ENCODE measurements at places on chromosomes 7 and 10.

DNA sequence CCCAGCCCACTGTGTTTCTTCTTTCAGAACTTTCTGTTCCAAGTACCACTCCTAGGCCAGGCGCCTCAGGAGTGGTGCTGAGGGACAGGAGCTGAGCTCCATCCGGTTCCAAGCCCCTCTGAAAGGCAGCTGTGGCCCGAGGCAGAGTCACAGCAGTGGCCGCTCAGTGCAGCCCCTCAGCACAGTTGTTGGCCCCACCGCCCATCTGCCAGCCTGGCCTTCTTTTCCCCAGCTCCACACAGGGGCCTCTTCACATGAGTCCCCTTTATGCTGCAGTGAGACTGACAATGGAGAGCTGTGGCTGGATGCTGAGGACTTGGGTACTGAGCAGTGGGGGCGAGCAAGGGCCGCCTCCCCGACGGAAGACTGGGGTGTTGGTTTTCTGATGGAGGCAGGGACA is 9.5 kb downstream of the BUD31 start:
- DNase-seq = no peak

DNA sequence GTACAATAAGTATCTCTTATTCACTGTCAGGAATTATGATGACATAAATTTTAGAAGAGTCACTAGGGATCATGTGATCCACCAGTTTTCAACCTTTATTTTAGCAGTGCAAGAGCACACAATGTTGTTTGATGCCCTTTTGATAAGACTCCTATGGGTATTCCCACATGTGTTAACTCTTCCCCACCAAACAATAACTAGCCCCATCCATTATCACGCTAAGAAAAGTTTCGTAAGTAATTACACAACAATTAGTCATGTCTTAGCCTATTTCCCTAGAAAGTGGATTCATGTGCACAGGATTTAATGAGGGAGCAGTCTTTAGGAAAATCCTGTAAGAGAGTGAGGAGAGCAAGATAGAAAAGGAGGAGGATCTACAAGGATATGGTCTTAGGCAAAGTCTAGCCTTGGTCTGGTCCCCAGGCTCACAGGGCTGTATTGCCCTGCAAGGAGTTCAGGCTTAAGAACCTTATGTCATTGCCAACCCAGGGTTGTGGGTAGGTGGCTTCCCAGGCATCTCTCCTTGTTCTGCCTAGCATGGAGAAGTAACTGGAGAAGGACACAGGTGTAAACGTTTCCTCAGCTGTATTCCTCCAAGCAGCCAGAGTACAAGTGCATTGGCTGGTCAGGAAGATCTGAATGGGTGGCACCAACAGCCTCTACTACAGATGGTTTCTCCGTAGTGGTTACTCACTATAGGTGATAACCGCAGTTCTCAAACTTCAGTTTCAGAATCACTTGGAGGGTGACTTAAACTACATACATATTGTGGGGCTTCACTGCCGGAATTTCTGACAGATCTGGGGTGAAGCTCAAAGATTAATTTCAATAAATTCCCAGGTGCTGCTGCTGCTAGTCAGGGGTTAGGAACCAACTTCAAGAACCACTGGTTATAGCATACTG is 574.5 kb downstream of the SUGCT start:
- no peak for DNase-seq

GRCh38 chr7:89666136-89666835 is 488.0 kb upstream of the STEAP1 start:
- DNase-seq = no peak

- DNase-seq = no peak
Observed at GRCh38 chr10:131777921-131778320, 122.9 kb upstream of the PPP2R2D start.

DNA sequence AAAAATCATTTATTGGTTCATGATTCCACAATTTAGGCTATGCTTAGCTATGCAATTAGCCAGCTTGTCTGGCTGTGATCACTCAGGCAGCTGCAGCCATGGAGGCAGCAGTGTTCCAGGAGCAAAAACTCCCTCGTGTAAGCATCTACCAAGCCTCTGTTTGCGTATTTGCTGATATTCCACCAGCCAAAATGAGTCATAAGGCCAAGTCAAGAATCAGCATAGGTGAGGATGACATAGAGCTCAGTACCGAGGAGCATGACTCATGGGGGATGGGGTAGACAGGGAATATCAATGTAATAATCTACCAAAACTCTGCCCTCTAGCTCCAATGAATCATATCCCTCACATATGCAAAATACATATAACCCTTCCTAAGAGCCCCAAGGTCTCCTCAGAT is 63.3 kb downstream of the IMMP2L start:
- no peak for DNase-seq

DNA sequence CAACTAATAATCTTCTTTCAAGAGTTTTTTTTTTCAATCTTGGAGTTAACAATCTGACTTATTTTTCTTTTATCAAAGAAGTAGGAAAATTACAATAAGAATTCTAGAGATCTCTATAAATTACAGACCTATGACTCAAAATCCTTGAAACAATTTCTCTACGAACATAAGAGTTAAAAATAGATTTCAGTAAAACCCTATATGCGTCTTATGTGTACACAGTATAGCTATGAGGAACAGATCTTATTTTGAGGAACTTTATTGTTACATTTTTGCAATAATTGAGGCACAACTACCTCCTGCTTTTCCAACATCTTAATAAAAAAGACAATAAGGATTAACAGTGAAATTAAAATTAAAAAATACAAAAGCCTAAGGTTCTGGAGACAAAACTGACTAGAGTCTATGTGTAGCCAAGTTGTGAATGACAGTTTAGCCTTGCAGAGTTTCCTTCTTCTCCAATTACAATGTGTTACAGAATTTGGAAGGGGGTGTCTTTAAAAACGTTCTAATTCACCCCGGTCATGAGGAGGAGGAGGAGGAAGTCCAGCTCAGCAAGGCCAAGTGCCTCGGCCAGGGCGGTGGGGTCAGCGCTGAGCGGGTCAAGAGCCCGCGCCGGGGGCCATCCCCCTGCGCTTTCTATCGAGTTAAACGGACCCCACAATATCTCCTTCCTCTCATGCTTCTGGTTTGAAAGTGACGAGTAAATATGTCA is 40.5 kb downstream of the AMZ1 start:
- DNase-seq = no peak

GRCh38 chr10:124735491-124736286 is 8.5 kb downstream of the FAM53B start:
- DNase-seq = no peak

DNA sequence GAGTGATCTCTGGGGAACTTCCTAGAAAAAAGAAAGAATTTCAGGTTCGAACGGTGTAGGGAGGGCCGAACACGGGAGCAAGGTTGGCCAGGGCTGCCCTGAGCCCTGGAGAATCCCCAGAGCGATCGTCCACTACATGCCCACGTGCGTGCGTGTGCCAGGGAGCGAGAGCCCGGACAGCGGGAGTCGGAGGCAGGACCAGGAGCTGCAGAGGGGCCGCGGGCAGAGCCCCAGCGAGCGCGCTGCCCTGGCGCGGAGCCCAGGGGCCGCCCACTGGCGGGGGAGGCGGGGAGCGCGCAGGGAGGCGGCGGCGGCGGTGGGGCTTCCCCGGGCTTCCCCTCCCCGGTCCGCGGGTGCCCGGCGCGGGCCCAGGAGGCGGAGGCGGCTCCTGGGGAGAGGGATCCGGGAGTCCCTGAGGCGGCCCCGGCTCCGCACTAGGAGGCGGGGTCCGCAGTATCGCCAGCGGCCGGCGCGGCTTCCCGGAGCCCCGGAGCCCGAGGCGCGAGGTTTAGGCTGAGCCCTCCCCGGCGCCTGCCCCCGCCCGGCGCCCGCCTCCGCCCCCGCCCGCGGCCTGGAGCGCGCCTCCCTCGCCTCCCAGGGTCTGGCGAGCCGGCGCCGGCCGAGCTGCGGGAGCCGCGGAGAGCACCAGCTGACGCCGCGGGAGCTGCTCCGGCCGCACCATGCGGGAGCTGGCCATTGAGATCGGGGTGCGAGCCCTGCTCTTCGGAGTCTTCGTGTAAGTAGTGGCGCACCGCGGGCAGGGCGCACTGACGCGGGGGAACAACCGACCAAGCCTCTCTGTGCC is at the start of gene PLPP4:
Gene PLPP4, plus strand, starts transcription at position 602 of the 805 bp plus-strand sequence. Its CDS starts 79 bp downstream, at position 681.
- no peak for DNase-seq

GRCh38 chr7:131945957-131946544 is 389.6 kb upstream of the PODXL start:
- no peak for DNase-seq

GRCh38 chr10:104076743-104077160 is 8.9 kb downstream of the COL17A1 start:
- DNase-seq = no peak

DNA sequence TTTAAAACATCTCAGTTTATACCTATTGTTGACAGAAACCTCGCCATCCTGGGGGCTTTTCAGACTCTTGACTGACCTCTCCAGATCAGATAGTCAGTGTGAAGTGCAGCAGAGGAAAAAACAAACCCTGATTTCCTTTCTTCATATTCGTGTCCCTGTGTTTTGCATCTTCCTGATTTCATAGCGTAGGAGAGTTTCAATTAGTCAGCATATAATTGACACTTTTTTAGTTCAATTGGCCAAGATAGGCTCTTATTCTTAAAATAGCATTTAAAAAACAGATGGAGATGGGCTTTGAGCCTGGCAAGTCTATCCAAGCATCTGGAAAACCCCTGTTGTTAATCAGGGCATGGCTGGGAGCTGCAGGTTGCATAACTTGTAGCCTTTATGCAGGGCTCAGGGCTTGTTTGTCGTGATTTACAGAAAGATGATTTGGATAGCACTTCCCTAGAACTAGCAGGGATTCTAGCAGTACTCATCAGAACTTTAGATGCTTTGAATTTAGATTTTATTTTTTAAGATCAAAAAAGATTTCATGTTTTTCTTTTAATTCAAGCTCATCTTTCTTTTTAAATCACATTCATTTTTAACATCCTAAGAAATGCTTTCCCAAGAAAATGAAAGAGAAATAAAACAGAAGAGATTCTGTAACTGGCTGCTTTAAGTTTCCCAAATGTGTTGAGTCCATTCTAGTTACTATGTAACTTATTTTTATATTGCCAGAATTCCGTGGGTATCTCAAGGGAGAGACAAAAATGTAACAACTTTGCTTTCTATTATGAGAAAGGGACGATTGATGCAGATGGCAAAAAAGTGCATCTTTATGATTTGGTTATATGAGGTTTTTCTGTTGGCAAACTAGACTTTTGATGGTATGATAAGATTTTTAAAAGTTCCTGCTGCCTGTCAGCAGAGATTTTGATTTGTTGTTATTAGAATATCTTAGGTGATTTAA is 270.8 kb upstream of the FZD8 start:
- DNase-seq = no peak

DNA sequence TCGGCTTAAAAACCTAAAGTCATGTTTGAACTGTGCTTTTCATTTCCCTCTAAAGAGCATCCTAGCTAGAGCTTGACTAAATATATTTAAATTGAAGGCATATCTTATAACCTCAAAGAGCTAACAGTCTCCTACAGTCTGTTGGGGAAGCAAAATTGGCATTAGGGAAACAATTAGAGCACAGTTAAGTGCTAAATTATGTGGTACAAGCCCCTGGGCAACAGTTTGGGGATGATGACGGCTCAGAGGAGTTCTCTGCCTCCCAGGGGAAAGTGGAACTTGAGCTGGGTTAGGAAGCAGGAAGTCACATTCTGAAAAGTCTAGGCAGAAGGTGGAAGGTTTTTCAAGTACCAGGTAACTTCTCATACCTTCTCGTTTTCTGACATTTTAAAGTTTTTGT is 18.6 kb upstream of the GOT1 start:
- no peak for DNase-seq

GRCh38 chr10:35848412-35848811 is 206.3 kb upstream of the FZD8 start:
- DNase-seq = no peak

DNA sequence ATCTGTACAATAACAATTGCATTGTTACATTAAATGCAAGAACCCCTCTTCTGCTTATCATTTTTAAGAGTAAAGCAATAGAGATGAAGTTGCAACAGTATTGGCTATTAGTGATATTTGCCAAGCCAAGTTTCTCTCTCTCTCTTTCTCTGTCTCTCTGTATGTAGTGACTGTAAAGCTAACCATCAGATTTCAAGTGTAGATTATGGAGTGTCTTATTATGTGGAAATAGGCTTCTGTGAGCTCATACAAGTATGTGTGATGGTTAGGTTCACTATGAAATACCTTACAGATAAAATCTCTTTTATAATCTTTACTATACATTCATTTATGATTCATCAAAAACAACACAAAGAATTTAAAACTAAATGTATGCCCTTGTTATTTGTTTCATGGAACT is 28.6 kb upstream of the NRP1 start:
- DNase-seq = no peak

- no peak for DNase-seq
Observed at GRCh38 chr7:975702-976473, 539 bp upstream of the COX19 start.

DNA sequence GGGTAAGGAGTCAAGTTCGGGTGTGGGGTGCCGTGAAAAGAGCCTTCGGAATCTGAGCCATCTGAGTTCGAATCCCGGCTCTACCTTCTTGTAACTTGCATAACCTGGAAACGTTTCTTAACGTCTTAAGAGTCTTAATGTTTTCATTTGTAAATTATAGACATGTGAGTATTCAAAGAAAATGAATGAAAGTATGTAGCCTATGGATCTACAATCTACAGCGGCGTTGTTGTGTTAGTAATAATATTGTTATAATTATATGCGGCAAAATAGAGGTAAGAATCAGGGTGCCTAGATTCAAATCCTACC is 559 bp downstream of the VTI1A start:
- no peak for DNase-seq
